CD4-positive, alpha-beta T cell treated with Interleukin-17A for 1 hour (primary cell): ENCODE measurements at places on chromosomes 7 and 10.

GRCh38 chr7:138834583-138834982 lies 36.6 kb upstream of the ATP6V0A4 start:
- no peak for DNase-seq

GRCh38 chr10:4252701-4253100 lies 467.7 kb upstream of the KLF6 start:
- no peak for DNase-seq

DNA sequence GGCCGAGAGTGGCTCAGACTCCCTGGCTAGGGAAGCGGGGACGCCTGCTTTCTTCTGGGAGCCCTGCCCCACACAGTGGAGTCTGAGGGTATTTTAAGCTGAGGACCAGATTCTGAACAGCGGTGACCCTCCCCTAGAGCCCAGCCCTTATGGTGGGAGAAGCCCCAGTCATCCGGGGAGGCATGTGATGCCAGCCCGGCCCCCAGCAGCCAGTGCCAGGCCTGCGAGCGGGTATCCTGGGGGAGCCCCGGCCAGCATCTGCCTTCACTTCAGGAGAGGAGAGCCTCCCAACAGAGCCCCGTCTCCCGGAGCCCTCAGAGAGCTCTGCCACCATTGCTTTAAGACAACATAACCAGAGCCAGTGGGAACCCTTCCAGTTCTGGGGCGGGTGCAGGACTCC lies 41.5 kb upstream of the DNAJB6 start:
- no peak for DNase-seq

- DNase-seq, result no peak
These were observed 319.7 kb upstream of the GHITM start for GRCh38 chr10:83819609-83820008.

DNA sequence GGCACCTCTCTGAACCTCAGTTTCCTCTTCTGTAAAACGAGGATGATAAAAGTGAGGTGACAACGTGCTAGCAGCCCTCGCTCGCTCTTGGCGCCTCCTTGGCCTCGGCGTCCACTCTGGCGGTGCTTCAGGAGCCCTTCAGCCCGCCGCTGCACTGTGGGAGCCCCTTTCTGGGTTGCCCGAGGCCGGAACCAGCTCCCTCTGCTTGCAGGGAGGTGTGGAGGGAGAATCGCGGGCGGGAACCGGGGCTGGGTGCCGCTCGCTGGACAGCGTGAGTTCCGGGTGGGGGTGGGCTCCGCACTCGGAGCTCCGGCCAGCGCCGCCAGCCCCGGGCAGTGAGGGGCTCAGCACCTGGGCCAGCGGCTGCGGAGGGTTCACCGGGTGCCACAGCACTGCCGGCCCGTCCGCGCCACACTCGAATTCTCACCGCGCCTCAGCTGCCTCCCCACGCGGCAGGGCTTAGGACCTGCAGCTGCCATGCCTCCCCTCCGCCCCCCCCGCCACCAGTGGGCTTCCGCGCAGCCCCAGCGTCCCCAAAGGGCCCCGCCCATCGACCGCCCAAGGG lies 24.3 kb upstream of the ACSL5 start:
- DNase-seq, result no peak

DNA sequence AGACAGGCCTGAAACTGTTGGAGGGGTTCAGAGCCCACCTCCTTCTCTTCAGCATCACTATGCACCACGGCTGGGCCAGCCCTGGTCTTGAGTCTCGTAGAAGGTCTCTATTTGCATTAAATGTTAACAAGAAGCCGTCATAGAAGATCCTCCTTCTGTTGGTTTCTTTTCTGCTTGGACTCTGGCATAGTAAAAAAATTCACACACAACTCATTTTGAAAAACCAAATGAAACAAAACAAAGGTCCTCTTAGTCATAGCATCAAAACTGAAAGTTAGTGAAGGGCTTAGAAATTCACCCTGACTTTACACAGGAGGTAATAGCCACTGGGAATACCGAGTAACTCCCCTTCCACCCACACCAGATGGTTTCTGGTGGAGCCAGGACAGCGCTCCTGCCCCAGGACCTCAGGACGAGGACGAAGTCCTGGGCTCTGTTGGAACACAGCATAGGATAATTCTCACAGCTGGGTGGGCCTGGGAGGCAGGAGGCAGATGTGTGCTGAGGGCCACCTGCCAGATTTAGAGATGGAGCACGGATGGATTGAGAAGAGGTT lies 248.4 kb upstream of the KLF6 start:
- DNase-seq, result no peak

- DNase-seq, result no peak
These were observed 26.0 kb upstream of the MCU start for GRCh38 chr10:72665925-72666324.

DNA sequence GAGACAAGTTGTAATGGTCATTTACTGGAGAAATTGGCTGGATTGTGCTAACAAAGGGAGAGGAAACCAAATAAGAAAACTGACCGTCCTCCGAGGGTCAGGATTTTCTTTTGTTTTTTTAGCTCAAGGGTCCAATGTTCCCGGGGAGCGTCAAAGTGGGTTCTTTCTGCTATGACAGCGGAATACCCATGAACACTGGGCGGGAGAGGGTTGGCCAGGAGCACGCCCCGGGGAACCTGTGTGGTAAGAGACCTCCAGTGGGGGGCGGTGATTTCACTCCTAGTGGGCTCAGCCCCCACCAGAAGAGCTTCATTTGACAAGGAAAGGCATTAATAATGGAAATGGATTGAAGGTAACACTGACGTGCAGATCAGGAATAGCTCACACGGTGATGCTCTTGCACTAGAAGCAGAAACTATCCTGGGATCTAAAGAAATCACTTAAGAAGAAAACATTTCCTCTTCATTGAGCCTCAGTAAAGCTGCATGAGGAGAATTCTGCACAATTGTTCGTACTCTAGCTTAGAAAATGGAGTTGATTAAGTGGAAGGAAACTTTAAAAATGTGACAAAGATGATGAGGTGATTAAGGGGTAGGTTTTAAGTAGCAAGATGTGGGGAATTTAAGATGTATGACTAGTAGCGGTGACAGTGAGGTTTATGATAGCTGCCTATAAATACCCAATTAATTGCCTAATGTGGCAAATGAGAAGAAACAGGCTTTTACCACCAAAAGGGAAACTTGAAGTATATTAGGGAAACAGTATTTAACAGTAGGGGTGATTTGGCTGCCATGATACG lies 627.2 kb downstream of the SUGCT start:
- no peak for DNase-seq

GRCh38 chr7:123863461-123863860 lies 18.5 kb downstream of the HYAL4 start:
- DNase-seq, result no peak

DNA sequence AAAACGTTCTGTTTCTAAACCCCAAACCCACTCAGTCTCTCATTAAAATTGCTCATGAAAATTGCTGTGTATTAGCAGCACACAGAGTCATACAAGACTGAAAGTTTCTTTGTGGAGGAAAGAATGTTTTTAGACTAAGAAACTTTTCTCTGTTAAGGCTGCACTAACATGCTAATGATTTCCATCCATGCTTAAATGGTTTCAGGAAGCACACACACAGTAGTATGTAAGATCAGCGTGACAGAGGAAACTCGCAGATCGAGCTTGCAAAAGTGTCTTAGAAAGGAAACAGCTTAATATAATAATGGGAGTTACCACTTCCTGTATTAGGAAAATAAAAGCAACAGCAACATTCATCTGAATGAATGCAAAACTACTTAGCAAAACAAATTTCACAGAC lies 112.7 kb downstream of the ICA1 start:
- DNase-seq, result no peak

DNA sequence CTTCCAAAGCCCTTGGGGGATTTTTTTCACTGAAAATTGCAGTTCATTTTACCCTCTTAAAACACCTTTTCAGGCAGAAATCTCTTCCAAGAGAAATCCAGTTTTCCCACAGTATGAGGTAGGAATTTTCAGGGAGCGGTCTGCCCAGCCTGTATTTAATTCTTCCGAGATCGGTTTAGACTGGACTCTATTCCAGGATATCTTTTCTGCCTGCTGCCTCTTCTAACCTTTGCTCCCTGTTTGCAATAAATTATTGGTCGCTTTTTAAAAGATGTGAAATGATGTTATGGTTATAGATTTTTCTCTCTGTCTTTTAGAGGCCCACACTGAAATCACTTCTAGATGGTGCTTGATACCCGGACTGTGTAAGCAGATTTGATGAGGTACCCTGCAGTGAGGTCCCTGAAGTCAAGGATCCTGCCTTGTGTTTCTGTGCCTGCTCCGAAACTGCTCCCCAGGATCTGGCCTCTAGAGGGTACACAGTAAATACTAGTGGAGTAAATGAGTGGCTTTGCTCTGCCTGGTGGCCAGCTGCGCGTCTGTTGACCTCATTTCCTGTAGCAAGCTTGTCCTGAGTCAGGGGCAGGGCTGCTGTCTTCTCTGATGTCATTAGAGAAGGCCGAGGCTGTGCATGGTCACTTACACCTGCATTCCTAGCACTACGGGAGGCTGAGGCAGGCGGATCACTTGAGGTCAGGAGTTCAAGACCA lies 191.6 kb downstream of the FANK1 start:
- no peak for DNase-seq

GRCh38 chr7:7484072-7484471 lies 51.6 kb downstream of the COL28A1 start:
- no peak for DNase-seq

DNA sequence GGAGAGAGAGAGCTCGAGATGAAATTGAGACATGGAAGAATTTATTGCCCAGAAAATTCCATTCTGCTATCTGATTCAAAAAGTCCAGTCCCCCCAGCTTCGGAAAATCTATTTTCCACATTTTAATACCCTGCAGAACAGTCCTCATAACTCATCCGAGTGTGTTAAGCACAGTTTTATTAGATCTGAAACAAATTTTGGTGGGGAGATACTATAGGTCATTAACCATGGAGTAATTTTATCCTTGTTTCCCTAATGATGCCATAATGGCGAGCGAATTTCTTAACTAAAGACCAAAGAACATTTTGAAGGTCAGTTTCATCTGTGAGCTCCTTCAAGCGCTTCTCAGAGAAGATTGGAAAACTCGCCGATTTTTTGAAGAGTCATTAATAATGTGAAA lies 78.1 kb downstream of the HIF1AN start:
- DNase-seq, result no peak

- DNase-seq, result no peak
These were observed 8.7 kb downstream of the INMT start for GRCh38 chr7:30760514-30761213.

DNA sequence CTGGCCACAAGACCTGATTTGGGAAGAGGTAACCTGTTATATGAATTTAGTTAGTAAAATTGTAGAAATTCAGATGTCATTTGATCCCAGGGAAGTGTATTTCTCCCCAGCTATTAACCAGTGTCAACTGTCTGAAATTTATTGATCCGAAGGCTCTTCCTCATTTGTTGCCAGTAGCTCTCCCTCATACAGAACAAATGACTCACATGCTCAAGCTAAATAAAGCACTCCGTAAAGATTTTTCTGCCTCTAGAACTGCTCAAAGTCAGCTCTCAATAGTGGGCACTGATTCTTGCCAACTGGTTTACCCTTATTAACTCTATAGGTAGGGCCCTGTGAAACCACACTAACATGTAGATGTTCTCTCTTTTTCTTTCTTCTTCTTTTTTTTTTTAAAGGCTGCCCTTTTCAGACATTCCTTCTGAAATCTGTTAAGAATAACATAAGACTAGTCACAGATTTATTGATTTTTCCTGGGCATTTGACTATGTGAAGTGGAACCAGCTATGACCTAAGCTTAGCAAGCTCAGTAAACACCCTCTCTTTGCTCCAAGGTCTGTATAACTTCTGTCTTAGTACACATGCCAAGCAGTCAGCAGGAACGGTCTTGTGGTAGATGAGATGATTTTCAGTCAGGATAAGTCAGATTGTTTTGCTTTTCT lies 21.8 kb downstream of the RPA3 start:
- DNase-seq, result no peak

GRCh38 chr10:59077855-59078254 lies 98.6 kb upstream of the PHYHIPL start:
- DNase-seq, result no peak

DNA sequence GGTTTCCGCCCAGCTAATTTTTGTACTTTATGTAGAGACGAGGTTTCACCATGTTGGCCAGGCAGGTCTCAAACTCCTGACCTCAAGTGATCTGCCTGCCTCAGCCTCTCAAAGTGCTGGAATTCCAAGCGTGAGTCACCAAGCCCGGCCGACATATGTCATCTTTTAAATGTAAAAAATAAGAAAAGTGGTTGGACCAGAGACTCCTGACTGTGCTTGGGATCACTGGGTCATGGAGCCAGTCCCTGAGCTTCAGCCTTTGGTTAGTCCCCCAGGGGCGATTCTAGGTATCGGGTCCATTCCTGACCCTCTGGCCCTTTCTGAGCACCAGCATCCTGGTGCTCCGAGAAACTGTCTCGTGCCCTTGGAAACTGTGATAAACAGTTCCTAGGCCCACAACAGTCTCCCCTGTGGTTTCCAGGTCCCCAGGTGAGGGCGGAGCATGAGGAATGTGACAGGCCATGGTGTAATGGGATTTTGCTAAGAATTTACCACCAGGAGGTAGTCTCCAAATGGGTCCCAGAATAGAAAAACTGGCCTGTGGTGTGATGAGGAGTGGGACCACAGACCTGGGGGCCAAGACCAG lies 32.8 kb downstream of the UBTD1 start:
- DNase-seq, result no peak

- DNase-seq, result no peak
These were observed 190.7 kb upstream of the CHRM2 start for GRCh38 chr7:136677471-136678365.

GRCh38 chr10:132705173-132705572 lies 80.8 kb downstream of the NKX6-2 start:
- DNase-seq, result no peak

- DNase-seq, result no peak
These were observed 69.3 kb downstream of the LRRC4 start for GRCh38 chr7:127961786-127962453.

DNA sequence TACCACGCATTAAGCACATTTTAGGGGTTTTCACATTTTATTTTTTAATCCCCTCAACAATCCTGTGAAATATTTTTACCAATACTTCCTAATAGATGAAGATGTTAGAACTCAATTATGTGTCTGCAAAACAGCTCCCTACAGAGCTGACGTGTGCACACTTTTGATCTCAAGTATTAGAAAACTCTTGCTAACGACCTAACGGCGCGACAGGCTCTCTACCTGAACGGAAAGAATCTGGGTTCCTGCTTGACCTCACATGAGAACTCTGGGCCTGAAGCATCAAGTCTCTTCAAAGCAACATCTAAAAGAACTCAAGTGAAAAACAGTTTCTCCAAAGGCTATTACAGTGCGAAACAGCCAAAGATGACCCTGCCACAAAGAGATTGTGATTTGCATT lies 113.9 kb downstream of the DOCK4 start:
- DNase-seq, result no peak

DNA sequence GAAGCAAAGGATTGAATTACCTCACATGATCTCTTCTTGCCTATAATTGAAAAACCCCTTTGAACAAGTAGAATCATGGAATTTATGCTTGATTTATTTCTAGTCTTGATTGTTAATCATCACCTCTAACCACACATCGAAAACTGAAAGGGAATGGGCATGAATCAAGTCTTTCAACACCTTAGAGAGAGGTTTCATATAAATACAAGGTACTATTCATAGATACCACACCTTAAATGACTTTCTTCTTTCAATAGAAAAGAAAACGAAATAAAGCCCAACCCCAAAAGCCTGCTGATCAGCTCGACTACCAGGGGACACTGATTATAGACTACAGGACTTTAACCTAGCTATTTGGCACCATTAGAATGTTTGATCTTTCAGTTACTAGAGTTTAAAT lies 128.6 kb upstream of the PTPRZ1 start:
- DNase-seq, result no peak
